ENCODE measurements at places on chromosomes 5 and 9.

DNA sequence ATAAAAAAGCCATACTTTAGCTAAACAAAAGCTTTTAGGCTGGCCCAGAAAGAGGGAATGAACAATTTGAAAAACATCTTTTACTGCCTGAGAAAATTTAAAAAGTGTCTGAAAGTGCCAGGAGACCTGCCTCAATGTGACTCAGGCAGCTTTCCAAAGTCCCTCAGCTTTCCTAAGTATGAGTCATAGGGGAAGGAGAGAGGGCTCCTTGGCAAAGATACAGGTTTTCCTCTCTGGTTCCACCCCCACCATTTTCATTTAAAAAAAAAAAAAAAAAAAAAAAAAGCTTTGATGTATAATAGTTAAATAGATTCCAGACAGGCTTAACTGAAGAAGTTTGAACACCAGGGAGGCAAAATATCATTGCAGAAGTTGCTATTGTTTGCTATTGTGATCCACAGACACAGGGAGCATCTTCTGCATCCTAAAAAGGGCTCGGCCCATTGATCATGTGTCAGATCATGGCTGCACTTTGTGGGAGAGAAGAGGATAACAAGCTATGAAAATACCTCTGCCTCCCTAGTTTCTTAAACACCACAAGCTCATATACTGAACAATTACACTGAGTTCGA lies 71.5 kb downstream of the MRPS27 start:
- DNase-seq = no peak

DNA sequence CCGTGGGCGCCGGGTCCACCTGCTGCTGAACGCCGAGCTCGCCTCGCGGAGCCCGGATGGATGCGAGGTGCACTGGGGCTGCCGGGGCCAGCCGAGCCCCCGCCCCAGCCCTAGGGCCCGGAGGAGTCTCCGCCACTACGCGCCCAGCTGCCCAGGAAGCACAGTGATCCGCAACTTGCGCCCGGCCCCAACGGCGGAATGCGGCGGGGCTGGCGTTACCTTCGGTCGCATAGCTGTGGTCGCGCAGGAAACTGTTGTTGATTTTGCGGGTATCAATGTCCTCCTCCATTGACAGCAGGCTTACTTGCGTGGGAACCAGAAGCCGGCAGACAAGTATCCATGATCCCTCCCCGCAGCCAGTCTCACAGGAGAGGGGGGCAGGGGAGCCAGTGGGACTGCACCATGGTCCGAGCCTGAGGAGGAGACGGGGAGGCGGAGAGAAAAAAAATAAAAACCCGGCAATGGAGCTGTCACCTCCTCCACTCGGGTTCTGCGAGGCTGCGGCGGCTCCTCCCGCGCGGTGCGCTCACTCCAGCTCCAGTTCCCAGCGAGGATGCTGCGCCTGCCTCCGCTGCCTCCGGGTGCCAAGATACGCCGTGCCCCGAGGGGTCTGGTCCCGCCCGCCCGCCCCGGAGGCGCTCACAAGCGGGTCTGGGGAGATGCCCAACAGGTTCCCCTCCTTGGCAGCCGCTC lies 628 bp downstream of the PPP2R2B start:
- no peak for DNase-seq

- no peak for DNase-seq
Observed at GRCh38 chr9:110124439-110124838, 83.5 kb downstream of the C9orf152 start.

GRCh38 chr5:19018822-19019221 lies 969.2 kb downstream of the CDH18 start:
- no peak for DNase-seq

- no peak for DNase-seq
Observed at GRCh38 chr5:61256474-61256873, 75.6 kb upstream of the ZSWIM6 start.

- no peak for DNase-seq
Observed at GRCh38 chr5:100270023-100270771, 265.0 kb upstream of the FAM174A start.

GRCh38 chr5:20556115-20556763 lies 568.2 kb upstream of the CDH18 start:
- no peak for DNase-seq

DNA sequence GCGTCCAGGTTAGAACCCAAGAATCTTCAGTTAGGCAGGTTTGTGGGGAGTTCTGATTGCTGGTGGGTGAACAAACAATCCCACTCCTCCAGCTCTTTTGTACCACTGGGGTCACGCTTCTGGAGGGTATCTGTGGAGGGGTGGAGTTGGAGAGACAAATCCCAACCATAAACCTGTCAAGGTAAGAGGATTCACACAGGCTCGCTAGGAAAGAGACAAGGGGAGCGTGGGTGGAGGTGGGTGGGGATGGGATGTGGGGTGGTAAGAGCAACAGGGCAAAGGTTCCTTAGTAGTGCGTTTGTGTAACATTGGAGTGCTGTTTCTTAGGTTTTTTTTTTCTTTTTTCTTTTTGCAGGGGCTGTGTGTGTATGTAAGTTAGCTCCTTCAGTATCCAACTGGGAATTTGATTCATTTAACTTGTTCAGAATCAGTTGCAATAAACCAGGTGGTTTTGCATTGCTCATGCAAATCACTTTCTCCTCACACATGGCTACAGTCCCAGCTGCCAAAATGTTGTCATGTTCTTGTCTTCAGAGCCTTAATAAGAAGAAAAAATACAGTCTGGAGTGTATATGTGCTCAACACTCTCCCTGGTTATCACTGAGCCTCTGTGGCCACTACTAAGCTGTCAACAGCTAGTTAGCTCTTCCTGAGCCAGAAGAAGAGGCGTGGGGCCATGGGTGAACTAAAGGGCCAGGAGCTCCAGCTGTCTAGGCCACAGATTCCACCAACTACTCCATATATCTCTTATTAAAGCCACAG lies 164.0 kb upstream of the RAD23B start:
- DNase-seq = no peak

GRCh38 chr5:42397267-42397666 lies 26.0 kb upstream of the GHR start:
- DNase-seq = no peak

GRCh38 chr9:37328556-37329227 lies 93.8 kb upstream of the GRHPR start:
- DNase-seq = no peak

GRCh38 chr5:170216257-170216864 lies 16.4 kb upstream of the C5orf58 start:
- no peak for DNase-seq

- DNase-seq = no peak
Observed at GRCh38 chr9:16869131-16869881, 1.2 kb downstream of the BNC2 start.

DNA sequence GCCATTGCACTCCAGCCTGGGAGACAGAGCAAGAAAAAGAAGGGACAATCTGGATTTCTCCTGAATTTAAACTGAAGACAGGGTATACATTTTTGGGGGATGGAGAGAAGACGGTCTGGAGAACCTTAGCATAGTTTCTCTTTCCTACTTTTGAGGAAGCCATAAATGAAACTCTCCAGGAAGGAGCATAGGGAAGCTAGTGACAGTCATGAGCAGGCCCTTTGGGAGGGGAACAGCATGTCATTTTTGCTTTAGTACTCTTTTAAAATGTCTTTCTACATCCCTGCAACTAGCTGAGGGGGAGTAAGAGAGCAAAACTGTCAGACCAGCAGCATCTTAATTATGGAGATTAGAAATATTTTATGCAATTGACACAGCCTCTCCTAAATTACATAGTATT lies 8.2 kb upstream of the SLC44A1 start:
- no peak for DNase-seq

- no peak for DNase-seq
Observed at GRCh38 chr5:36887532-36887931, 11.0 kb downstream of the NIPBL start.

- no peak for DNase-seq
Observed at GRCh38 chr5:71564895-71565294, 22.2 kb upstream of the MCCC2 start.

GRCh38 chr5:126965061-126965475 lies 65.3 kb downstream of the MARCHF3 start:
- no peak for DNase-seq

GRCh38 chr9:120474591-120475243 lies 105.2 kb downstream of the CDK5RAP2 start:
- no peak for DNase-seq
